ENCODE measurements at places on chromosomes 3 and 15. TPM values are rescaled to one million over a fixed set of nuclear protein-coding genes. Genes with fewer than 3 reads are reported as not detected.

IQCH gene
- total RNA-seq = 1.4 TPM

- ATAC-seq = no peak
Observed at GRCh38 chr15:67840749-67841512, 1.1 kb upstream of the RNU6-1 start.

ARPP21 gene
- total RNA-seq = not detected

IGF2BP2 gene
- 4.9 TPM for total RNA-seq

BFSP2 gene
- total RNA-seq = not detected

DNA sequence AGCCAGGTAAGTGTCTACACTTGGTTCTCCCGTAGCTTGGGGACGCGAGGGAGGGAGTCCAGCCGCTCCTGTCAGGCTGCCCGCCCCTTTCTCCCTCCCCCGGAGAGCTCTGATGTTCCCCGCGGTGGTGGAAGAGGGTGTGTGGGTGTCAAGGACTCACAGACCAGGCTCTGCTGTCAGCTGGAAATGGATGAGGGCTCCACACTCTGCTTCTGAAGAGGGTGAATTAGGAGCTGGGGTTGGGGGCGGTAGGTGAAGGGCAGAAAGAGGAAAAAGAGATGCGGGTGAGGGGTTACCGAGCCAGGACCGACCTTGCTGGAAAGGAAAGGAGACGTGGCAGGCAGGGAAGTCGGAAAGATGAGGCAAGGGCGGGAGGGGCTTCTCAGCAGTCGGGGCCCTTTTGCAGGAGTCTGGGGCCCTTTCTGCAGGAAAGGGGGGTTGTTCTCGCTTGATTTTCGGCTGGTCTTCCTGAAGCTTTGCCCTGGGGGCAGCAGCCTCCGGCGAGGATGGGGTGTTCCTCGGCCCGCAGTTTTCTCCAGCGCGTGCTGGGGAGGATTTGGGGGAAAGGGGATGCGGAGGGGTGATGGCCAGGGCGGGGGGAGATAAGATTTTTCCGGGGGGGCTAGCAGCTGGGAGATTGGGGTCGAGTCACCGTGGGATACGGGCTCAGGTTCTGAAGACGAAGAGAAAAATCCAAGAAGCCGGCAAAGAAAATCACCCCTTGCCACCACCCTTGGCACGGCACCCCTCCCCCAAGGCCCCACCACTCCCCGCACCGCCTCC is 602 bp upstream of the BAHD1 start:
- peak; percentile 16 for ATAC-seq

CGGBP1 gene
- 34.4 TPM for total RNA-seq

PIERCE2 gene
- total RNA-seq = not detected

- ATAC-seq = no peak
Observed at GRCh38 chr3:23611737-23612295, 193.9 kb upstream of the UBE2E1 start.

GRCh38 chr3:192826214-192827006 is 91.2 kb downstream of the MB21D2 start:
- ATAC-seq = no peak

DNA sequence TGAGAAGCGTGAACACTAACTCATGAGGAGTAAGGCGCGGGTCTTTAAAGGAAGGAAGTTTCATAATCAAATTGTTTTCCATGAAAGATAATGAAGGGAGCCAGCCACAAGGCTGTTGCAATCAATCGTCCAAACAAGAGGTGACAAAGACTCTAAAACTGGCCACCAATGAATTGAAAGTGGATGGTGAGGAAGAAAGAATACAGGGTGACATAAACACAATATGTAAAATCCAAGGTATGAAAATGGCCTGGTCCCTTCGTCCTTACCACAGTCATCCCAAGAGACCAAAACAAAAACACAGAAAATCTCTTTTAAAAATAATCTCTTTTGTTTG is 12.0 kb downstream of the CD86 start:
- ATAC-seq = no peak

DNA sequence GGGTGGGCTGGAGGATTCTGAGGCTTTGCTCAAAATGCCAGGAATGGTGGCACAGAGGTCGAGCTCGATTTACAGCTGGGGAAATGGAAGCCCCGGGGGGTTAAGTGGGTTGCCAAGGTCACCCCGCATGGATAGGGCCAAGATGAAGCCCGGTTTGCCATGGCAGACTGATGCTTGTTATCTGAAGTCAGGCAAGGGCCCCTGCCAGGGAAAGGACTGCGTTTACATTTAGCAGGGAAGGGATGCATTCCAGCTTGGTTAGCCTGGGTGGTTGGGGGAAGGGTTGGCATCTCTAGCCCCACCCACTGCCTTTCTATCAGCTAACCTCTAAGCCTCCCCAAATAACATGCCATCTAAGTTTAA is 79.0 kb downstream of the RPLP1 start:
- no peak for ATAC-seq

PLSCR4 gene
- 8.8 TPM for total RNA-seq

GADL1 gene
- total RNA-seq = not detected

- peak; percentile 35 for ATAC-seq
Observed at GRCh38 chr3:243356-243725, 46.8 kb downstream of the CHL1 start.

DNA sequence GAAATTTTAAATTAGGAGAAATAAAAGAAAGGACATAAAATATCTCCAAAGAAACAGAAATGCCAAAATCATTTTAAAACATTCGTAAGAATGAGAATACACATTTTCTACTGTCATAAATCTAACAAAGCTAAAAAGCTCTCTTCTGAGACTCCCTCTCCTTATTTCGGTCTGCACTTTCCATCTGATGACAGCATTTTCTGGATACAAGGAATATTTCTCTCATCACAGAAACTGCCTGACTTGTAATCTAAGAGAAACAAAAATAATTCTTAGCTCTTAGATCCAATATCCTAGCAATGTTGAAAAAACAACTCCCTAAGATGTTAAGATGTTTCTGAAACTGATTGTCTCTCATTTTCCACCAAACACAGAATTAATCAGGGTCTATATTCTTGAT is 93.5 kb downstream of the PEAK1 start:
- no peak for ATAC-seq

CMTM7 gene
- 1.2 TPM for total RNA-seq

GRCh38 chr15:60419753-60420152 is 22.0 kb upstream of the ANXA2 start:
- ATAC-seq = peak; percentile 52

TUSC7 gene
- total RNA-seq = not detected

DNA sequence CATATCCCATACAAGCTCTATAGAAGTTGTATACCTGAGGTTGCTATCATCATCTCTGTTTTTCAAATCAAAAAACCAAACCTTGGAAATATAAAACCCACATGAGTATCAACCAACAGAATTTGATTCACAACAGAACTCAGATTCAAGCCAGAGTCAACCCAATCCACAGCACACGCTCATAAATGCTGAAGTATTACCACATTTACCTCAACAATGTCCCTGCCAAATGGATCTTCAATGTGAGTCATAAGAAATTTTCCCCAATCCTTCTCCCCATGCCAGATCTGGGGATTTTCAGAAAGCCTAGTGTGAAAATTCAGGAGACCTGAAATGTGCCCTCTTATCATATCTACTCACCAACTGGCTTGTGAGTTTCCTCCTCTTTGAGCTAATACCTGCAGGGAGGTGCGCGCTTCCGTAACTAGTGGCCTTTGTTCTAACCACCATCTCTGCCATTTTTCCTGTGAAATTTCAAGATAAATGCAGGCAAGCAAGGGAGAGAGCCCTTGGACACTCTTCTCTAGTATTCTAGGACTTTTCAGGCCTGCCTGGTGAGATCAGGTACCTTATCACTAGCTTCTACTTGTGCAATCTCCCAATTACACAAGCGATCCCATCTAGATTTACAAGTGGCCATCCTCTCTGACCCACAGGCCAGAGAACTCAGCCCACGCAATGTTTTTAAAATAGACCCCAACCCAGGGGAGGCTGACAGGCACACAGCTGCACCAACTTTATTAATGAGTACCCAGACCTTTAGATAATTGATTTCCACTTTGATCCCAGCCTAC is 1076.9 kb upstream of the CFAP20DC start:
- ATAC-seq = no peak

DNA sequence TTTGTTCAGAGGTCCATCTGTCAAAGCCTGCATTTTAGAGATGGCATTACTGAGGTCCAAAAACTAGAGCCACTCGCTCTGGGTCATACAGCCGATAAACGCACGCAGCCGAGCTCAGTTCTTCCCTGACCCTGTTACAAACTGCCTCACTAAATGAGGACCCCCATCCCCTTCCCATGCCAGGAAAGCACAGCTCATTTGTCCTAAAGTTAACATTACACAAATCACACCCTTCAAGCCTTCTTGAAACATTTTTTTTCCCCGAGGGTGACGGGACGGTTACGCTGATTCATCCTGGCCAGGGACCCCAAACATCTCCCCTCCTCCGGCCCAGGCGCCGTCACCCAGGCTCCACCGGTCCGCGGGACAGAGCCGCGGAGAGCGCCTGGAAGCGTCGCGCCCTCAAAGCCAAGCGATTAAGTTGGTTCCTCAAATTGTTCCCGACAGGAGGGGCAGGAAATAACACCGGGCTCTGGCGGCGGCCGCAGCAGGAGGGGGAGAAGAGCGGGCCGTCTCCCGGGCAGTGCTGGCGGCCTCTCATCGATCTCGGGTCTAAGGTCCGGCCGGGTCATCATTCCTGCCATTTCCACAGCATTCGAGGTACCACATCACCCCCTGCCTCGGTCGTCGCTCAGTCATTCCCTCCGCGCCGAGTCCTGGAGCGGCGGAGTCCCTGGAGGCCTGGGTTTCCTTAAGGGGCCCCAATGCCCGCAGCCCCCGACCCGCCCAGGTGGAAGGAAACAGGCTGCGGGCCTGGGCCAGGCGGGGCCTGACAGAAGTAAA is 619 bp upstream of the CMTM8 start:
- peak; percentile 35 for ATAC-seq

DNA sequence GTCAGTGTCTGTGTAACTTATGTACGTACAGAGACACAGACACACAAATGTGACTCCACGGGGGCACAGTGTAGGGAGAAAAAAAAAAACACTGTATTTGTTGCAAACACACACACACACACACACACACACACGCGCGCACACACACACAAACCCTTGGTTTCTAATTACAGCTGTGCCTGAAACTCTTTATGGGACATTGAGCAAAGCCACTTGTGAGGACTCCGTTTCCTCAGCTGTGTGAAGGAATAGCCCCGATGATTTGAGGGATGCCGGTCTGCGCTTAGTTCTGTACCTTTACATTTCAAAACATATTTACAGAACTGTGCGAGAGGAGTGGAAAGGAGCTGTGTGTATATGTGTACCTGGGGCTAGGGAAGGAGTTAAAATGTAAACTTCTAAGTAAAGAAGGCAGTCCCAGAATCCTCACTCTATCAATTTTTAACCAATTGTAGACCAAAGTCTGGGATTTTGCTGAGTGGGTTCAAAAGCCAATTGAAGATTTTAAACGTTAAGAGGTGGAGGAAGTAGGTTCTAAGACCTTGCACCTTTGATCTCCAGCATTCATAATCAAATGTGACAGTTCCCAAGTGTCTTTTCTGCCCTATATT is 5.3 kb upstream of the BCL6 start:
- no peak for ATAC-seq

DNA sequence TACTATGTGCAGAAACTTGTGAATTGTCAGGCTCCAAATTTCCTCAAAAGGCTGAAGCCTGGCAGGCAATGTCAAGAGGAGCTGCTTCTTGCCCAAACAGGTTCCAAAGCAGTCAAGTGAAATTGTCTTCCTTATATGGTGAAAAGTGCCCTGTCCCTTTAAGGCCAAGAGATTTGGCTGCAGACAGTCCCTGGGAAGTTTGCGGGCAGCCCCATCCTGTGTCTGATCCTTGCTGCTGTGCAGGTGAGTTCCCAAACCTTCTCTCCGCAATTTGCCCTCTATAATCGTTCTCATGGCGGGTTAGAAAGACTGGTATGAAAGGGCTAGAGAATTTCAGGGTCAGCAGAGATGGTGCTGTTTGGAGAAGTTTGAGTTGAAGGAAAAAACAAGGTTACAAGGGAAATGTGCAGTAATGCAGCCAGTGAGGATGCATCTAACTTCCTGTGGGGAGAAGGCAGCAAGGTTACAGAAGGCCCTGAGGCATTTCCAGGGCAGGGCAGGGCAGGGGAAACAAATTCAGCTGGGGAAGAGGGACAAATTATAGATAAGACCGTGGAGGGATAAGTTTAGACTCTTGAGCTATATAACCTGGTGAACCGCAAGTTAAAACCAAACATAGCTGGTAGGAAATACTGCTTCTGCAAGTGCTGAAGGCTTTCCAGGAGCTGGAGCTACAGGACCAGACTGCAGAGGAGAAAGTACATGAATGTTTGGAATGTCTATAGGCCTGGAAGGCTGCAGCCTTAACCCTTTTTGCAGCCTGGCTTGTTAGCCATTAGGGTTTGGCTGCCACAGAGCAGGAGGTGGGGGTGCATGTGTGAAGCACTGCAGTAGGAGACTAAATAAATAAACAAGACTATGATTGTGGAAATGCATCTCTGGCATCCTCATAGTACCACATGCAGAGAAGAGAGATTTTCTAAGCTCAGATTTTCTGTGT is 256.2 kb upstream of the IL12A start:
- peak; percentile 82 for ATAC-seq

ZSCAN2 gene
- 0.92 TPM for total RNA-seq

ZNF860 gene
- total RNA-seq = 2.9 TPM

GRCh38 chr3:8509961-8510360 is 8.3 kb downstream of the LMCD1 start:
- peak; percentile 62 for ATAC-seq

PCLAF gene
- 18.3 TPM for total RNA-seq

GRCh38 chr3:134850761-134851160 is 55.7 kb downstream of the EPHB1 start:
- ATAC-seq = no peak

RAB5A gene
- 55.0 TPM for total RNA-seq

DNA sequence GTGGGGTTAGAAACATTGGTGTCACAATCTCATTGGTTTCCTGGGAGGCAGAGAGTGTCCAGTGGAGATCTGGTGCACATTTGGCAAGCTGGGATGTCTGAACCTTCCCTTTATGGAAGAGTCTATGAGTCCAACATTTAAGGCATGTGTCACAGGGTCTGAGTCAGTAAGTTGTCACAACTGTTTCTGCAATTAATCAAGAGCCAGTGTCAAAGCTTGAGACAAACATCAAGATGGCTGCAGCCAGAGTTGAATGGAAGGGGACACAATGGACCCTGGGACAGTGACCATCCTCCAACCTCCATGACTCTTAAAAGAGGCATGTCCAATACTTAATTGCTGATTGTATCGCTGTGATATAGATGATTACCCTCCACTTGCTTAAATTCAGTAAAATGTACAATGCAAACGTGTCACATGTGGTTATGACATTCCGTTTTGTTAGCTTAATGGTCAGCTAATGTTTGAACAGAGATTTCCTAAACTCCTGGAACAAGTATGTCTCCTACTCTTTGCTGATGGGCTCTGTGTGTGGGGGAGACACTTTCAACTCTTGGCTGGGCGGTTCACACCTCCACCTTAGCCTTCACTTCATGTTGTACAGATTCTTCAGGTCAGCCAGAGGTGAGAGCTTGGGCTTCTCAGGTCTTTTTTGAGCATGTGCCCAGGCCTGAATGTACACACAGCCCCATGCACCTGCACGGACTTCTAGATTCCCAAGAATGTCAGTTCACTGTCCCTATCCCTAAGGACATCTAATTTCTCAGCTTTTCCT is 79.9 kb upstream of the PRR23E start:
- ATAC-seq = no peak

GRCh38 chr15:79523266-79523665 is 91.1 kb downstream of the MINAR1 start:
- no peak for ATAC-seq

- ATAC-seq = no peak
Observed at GRCh38 chr3:11021611-11022011, 29.1 kb downstream of the SLC6A1 start.
